ENCODE measurements at places on chromosomes 3 and 15.

- no peak for DNase-seq
These were observed 89.5 kb downstream of the MYH15 start for GRCh38 chr3:108420926-108421325.

- no peak for DNase-seq
These were observed 562.1 kb downstream of the GRM7 start for GRCh38 chr3:7423036-7423435.

DNA sequence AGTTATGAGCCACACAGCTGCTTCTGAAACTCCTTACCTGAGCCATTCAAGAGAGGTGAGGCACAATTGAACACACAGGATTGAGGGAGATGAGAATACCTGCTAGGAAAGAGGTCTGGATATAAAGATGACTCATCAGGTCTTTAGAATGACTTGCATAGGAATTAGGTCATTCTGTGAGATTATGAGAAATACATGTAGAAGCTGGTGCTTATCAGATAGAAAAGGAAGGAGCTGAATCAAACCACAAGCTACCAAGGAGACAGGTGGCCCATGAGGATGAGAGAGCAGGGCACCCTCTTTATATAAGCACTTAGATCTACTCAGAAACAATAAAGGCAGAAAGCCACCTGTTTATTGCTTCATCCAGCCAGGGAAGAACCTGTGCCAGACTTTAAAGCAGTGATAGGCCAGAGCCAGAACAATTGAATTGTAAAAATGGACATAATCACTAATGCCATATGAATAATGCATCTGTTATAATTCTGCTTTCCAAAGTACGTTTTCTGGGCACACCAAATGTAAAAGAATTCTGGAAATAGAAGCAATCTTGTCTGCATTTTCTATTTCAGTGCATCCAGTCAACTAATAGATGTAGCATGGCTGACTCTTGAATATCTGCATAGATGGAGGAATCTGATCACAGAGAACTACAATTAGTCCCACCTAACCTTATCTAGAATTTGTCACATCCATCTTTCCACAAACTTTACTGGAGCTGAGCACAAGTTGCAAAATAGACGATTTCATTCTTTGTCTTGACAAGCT, 74.9 kb downstream of the PIK3R4 start:
- DNase-seq = no peak

- no peak for DNase-seq
These were observed 48.2 kb upstream of the TNK2 start for GRCh38 chr3:195956577-195956976.

DNA sequence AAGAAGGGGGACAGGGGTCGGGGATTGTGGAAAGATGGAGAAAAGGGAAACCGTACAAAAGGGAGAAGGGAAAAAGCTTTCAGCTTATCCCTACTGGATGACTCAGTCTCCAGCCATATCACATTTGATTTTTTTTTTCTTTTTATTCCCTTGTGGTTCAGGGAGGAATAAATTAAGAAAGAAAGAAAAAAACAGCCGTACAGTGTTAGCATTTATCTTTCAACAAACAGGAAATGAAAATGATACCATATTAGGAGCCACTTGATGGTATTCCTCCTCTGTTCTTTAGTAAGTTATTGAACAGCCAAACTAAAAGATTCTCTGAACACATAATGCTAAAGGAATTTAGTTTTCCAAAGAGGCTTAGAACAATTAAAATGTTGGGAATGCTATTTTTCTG, 594.4 kb downstream of the FOXP1 start:
- DNase-seq = no peak

DNA sequence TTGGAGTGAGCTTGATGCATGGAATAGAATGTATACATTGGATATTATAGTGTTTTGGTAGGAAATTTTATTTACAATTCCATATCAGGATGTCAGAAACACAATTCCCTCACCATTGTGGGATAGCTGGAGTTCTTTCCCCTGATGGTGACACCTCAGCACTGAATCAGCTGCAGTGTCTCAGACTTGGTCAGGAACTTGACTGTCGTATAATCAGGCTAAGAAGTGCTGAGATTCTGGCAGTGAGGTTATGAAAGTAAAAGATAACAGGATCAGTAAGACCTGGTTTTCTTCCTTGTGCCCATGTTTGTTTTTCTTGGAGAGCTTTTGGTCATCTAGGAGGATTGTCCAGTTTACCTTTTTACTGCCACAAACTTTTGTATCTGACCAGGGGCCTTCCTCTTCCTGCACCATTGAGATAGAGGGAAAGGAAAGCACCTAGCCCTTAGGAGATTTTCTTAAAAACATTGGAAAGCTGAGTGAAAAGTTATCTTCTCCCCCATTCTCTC, 27.3 kb upstream of the ST3GAL6 start:
- DNase-seq = no peak

DNA sequence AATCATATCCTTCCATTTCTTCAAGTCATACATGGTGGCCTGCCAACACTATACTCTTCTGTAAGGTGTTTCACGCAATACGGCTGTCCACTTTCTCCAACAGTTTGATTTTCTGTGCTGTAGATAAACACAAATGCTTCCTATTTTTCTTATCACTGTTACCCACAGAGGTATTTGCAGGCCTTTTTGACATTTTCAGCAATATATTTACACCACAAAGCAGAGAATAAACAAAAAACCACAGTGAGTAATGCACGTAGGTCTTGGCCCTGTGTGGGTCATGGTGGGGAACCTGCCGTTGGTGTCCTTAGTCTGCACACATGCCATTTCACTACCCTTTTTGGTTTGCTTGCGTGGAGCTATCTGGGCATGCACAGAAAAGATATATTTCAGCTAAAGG, 59.5 kb downstream of the LRRC28 start:
- DNase-seq = no peak

GRCh38 chr3:25142609-25143355, 285.3 kb upstream of the RARB start:
- DNase-seq = no peak

- DNase-seq = no peak
These were observed 85.6 kb upstream of the ACP3 start for GRCh38 chr3:132231633-132232032.

- DNase-seq = no peak
These were observed 123.1 kb upstream of the DPH6 start for GRCh38 chr15:35669021-35669420.

- no peak for DNase-seq
These were observed 184.1 kb upstream of the CCDC54 start for GRCh38 chr3:107193116-107193515.

DNA sequence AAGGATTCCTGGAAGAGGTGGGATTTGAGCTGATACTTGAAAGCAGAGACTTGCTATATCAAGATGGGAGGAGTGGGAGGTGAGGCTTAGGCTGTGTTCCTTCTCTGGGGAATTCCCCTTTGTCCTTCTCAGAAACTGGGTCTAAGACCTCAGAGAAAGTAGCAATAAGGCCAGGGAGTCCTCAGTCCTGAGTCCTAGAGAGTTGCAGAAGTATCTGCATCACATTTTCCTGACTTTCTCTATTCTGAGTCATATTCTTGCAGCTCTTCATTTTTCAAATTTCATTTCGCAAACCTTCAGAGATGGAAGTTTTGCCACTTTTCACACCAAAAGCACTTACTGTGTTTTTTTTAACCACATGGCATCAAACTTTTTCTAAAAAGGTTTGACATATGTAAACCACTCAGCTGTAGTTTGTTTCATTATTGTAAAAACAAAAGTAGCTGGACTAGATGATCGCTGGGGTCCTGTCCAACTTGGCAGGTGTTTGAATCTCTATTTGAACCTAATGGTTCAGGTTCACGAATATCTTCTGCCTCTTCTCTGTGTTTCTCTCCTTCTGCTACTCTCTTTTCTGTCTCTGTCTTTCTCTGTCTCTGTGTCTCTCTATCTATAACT, 21.3 kb downstream of the COLQ start:
- no peak for DNase-seq

- DNase-seq = no peak
These were observed 104.7 kb upstream of the ROBO1 start for GRCh38 chr3:79872483-79872882.

DNA sequence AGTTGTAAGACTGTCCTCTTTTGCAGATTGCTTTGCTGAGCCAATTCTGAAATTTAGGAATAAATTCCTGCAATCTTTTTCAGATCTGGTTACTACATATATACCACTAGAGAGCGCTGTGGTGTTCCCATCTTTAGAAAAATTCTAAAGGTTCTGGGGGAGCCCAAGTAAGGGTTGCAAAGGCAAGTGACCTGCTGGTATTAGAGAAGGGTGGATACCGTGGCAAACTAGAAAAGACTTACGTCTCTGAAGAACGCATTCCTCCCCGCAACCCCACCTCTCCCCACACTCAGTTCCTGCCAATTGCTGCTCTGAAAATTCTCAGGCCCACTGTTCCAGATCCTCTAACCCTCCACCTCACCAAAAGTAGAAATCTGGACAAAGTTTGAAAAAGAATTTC, 48.5 kb downstream of the EFHB start:
- no peak for DNase-seq

DNA sequence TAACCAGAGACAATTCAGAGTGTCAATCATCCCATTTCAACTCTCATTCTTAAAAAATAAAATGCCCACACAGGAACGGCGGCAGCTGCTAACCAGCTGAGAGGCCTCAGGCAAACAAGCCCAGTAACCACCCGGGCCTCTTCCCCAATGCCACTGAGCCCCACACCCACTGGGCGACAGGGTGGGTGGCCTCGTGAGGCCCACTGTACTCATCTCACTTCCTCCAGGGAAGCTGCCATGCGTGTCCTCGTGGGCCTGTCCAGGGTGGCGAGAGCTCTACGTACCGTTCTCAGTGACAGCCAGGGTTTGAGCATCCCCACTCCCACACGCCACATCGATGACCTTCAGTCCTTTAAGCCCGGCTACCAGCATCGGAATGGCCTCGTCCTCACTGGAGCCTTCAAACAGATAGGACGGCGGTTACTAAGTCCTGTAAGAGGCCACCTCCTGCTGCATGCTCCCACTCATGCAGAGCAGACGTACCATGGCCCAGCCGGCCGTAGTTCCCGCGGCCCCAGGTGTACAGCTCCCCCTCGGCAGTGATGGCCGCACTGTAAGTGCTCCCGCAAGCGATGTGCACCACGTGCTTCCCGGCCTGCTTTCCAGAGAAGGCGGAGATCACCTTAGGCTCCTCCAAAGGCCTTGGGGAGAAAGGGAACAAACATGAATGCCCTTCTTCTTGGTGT, 56.5 kb downstream of the HERC2 start:
- no peak for DNase-seq

DNA sequence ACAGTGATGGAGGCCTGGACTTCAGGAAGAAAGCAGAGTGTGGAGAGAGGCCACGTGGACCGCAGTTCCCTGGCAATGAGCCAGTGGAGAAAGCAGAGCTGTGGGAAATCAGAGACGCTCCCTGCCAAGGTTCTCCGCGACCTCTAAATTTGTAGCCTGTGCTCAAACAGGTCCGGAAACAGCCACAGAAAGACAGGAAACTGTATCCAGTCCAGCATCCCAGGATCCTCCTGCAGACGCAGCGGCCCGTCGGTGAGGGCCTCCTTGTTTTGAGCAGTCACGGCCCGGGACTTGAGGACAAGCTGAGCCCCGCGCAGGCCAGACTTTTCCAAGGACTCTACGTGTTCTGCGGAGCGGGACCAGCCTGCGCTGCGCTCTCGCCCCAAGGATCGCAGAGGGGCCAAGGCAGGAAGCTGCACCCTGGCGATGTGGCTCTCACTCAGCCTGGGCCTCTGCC, 22.3 kb downstream of the RPSA start:
- DNase-seq = no peak

DNA sequence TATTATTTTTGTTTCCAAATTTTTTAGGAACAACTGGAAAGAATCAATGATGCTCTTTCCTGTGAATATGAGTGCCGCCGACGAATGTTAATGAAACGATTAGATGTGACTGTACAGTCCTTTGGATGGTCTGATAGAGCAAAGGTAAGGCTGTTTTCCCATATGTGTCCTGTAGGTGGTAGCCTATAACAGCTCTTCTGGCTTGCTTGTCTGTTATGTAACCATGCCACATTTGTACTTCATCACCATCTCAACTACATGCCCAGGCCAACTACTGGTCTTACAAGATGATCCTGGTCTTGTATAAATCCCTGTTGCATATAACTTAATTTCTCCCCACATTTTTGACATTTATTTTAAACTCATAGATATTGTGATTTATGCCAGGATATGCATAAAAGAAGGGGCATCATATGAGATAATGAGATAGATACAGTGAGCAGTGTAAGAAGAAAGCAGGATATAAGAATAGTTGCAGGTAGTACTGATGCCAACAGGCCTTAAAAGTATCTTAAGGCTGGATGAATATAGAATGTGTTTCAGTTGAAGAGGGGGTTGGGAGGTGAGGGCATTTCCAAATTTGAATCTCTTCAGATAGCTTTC, 20.3 kb downstream of the FAM98B start:
- no peak for DNase-seq

DNA sequence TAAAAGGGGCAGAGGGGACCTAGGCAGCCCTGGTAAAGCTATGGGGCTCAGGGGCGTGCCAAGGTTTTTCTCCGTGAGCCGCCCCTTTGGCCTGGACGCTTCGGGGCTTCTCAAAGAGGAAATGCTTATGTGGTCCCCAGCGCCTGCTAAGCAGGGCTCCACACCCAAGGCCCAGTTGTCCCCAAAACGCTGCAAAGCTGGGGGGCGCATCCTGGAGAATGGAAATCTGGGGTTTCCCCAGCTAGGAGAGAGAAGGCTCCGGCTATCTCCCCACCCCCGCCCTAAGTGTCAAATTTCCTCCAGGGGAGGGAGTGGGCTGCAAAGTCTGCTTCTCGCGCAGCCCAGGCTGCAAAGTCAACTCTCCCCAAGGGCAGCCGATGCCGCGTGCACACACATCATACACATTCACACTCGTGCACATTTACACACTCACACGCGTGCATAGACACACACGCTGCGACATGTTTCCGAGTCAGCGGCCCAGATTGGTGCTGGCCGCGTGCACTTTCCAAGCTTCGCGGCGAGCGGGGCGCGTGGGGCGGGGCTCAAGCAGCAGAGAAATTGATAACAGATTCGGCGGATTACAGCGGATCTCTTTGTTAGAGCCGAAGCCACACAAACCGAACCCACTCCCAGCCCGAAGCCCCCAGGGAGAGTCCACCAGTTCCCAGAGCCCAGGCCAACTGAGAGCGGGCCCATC, 4.5 kb downstream of the WNT5A start:
- no peak for DNase-seq

DNA sequence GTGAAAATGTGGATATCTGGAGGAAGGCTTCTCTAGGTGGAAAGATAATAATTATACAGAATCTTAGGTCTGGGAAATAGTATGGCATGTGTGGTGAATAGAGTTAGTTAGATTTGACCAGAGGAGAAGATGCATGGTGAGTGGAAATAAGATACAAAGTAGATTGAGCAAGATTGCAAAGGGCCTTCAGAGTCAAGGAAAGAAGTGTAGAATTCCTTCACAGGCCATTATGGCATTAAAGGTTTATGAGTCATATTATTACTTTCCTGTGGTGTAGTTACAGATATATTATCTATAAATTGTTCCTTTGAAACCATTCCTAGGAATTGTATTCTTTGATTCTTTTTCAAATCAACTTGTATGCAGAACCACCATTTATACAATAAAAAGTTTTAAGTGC, 660.3 kb downstream of the SI start:
- DNase-seq = no peak

GRCh38 chr15:96974761-96975160, 644.3 kb downstream of the NR2F2 start:
- no peak for DNase-seq

- DNase-seq = no peak
These were observed 5.2 kb upstream of the ATP13A3 start for GRCh38 chr3:194492001-194492400.

All from stimulated activated CD4-positive, alpha-beta T cell treated with anti-CD3 and anti-CD28 coated beads, Interleukin-1b, Interleukin-23, amount 100 ng/mL, for 1 hour (primary cell).